ENCODE measurements at places on chromosomes 11 and 22.

GRCh38 chr22:39763276-39763675 is 130.3 kb downstream of the ENTHD1 start:
- DNase-seq = no peak

- no peak for DNase-seq
These were observed 284.1 kb downstream of the TBC1D22A start for GRCh38 chr22:47046411-47047065.

- DNase-seq = no peak
These were observed 889.1 kb downstream of the OPCML start for GRCh38 chr11:132643239-132643638.

GRCh38 chr22:49116486-49117120 is 711.1 kb downstream of the BRD1 start:
- DNase-seq = no peak

DNA sequence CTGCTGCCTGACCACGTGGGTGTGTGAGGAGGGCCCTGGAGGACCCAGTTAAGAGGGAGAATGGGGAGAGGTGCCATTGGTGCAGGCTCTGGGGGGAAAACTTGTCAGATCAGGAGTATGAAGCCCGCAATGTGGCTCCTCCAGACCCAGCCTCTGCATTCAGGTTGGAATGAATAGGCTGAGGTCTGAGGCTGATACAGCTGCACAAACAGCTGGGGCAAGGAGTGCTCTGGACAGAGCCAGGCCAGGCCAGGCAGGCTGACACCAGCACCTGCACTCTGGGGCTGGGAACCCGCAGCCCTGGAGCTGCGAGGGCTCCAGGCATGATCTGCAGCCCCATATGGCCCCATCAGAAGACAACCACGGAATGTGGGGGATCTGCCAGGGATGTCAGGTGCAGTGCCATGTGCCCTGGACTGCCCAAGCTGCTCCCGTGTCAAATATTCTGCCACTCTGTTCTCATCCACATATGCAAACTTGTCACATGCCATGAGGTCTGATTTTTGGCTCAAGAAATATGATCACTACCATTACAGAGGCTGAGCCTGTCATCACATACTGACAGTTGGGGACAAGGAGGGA is 27.2 kb upstream of the KCNJ11 start:
- no peak for DNase-seq

DNA sequence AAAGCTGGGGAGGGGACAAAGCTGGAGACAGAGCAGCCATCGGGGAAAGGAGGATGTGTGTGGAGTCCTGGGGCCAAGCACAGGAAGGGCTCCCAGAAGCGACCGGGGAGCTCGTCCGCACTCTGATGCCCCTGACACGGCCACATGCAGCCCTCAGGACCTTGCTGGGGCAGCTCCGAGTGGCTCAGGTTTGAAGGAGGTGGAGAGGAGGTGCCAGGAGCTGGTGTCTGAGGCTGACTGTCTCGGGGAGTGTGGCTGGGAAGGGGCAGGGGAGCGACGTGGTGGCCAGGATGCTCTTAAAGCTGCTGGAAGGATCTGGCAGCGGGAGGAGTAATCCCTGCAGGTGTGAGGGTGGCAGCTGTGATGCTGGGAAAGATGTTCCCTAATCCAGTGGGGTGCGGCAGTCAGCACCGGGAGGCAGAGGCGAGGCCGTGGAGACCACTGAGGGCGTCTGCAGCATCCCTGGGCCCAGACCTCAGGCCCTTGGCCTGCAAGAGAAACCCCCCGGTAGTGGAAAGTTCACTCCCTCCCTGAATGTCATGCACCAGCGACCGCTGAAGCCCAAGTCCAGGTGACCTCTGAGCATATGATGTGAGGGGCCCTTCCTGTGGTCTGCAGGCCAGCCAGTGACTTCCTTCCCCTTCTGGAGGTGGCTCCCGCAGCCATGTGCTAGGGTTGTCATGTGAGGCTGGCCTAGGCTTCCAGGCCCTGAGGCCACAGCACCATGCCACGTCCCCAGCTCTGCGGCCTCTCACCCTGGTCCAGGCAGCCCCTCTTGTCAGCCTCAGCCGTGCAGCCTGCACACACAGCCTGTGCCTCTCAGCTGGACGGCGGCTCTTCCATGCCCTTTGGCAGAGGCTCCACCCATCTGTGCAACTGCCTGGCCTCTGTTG is 17.2 kb upstream of the CTSD start:
- no peak for DNase-seq

- DNase-seq = no peak
These were observed 4.9 kb downstream of the HTATIP2 start for GRCh38 chr11:20368438-20368837.

Measured in astrocyte of the cerebellum (primary cell).